Regular cardiac myocyte (primary cell): ENCODE measurements at places on chromosomes 7 and 10. TPM values are rescaled to one million over a fixed set of nuclear protein-coding genes. Genes with fewer than 3 reads are reported as not detected.

Gene DHX32
- total RNA-seq: 34.5 and 57.5 TPM in 2 replicates

Gene SLC18A3
- total RNA-seq: under 0.01 TPM in 1 of 2 replicates, not detected in the other

Gene RBM20
- total RNA-seq: 0.19 and 0.85 TPM in 2 replicates

Gene PCGF5
- 43.3 and 58.3 TPM in 2 replicates for total RNA-seq

Gene H2BK1
- not detected in 2 replicates for total RNA-seq

Gene PHF14
- 16.3 and 18.9 TPM in 2 replicates for total RNA-seq

Gene CDCA7L
- 32.1 and 55.8 TPM in 2 replicates for total RNA-seq

Gene SYPL1
- 44.7 and 56.7 TPM in 2 replicates for total RNA-seq

Gene CLDN3
- total RNA-seq: not detected in 2 replicates

Gene RTKN2
- 1.1 and 1.9 TPM in 2 replicates for total RNA-seq

Gene CAMK2G
- 18.8 and 22.8 TPM in 2 replicates for total RNA-seq

Gene SNCG
- 26.3 and 36.1 TPM in 2 replicates for total RNA-seq

Gene FBXL13
- total RNA-seq: 0.96 and 3.7 TPM in 2 replicates

Gene TUBAL3
- under 0.01 TPM in 1 of 2 replicates, not detected in the other for total RNA-seq

Gene OR2A12
- total RNA-seq: not detected in 2 replicates

Gene SLC13A1
- total RNA-seq: not detected in 2 replicates

Gene GJD4
- total RNA-seq: not detected in 2 replicates

Gene ARHGAP12
- 31.8 and 61.2 TPM in 2 replicates for total RNA-seq

Gene RET
- total RNA-seq: 0.28 and 0.58 TPM in 2 replicates

Gene UNCX
- not detected in 2 replicates for total RNA-seq

Gene MUC3A
- not detected in 2 replicates for total RNA-seq

Gene HKDC1
- total RNA-seq: 0.38 and 0.85 TPM in 2 replicates
